ENCODE measurements at places on chromosomes 1 and 21.

DNA sequence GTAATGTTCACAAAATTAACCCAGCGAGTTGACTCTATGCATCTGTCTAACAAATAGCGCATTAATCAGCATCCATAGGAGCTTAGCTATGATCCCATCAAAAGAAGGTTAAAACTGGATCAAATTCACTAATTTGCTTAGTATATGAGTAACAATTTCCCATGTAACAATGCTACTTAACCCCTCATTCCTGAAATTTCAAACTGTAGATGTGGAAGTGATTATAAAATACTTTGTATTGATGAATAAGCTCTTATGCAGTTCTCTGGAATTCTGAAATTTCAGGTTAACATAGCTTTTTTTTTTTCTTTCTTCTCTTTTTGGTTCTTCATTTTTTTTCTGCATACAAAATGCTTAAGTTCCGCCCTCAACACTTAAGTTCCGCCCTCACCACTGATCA, 1272.7 kb downstream of the KCNT2 start:
- DNase-seq: peak; percentile 66

DNA sequence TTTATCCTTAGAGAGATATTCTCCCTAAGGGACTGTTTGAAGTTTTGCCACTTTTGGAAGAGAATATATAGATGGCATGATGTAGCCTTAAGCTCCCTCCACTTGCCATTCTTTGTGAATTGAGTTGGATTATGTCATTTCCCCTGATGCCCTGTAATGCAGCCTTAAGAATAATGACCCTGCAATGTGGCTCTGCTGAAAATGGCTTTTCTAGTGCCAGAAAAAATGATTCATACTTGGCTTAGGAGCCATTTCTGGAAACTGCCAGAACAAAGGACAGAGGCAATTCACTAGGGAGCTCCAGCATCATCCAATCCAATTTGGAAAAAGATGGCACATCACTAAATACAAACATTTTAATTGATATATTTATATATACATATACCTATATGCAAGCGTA, 265.3 kb downstream of the SPATA17 start:
- DNase-seq: peak; percentile 57

DNA sequence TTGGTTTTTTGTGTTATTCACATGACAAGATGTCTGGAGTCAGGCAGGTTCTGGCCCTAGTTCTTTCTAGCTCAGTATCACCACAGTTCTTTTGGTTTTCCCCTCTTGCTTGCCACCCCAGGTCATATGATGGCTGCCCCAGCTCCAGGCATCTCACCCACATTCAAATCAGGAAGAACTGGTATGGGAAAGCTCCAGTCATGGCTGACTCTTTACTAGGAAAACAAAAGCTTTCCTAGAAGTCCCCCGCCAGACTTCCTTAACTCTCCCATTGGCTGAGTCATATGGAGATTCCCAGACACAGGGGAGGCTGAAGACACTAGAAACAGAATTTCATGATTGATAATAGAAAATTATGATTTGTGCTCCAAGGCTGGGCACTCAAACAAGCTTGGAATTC, 22.1 kb upstream of the EYA3 start:
- DNase-seq: peak; percentile 24

DNA sequence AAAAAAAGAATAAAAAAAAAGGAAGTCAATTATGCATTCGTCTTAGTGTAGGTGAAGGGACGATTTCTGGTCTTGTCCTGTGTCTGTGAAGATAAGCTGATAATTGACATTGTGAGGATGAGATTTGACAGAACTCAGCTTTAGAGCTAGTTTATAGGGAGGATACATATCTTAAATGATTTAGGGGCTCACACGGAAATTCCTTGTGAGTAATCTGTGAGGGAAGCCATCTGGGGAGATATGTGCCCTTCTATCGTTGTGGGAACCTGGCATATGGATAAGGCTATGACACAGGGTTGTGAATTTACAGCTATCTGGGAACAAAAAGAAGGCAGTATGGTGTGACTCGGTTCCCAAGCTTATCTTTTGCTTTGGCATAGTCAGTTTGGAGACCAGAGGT, 71.1 kb downstream of the RABGAP1L start:
- no peak for DNase-seq

DNA sequence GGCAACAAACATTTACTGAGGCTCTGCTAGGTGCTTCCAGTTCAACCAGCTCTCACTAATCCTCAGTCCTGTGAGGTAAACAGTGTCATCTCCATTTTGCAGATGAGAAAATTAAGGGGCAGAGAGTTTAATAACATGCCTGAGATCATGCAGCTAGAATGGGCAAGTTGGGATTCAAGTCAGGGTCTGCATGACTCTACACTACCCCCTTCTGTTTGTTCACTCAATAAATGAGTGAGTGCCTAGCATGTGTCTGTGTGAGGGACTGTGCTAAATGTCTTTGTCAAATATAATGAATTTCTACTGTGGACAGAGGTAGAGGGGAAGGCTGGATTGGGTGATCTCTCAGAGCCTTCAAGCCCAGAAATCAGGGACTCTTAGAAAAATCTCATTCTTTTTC, 4.5 kb downstream of the PEF1 start:
- DNase-seq: no peak

GRCh38 chr1:90713741-90714509, 3.2 kb downstream of the BARHL2 start:
- DNase-seq: no peak
